Pulmonary artery endothelial cell (primary cell): ENCODE measurements at places on chromosomes 5 and 9. TPM values are rescaled to one million over a fixed set of nuclear protein-coding genes. Genes with fewer than 3 reads are reported as not detected.

The STRBP gene
- total RNA-seq = 9.2 and 14.3 TPM in 2 replicates

The RGMB gene
- 21.4 and 37.2 TPM in 2 replicates for total RNA-seq

DNA sequence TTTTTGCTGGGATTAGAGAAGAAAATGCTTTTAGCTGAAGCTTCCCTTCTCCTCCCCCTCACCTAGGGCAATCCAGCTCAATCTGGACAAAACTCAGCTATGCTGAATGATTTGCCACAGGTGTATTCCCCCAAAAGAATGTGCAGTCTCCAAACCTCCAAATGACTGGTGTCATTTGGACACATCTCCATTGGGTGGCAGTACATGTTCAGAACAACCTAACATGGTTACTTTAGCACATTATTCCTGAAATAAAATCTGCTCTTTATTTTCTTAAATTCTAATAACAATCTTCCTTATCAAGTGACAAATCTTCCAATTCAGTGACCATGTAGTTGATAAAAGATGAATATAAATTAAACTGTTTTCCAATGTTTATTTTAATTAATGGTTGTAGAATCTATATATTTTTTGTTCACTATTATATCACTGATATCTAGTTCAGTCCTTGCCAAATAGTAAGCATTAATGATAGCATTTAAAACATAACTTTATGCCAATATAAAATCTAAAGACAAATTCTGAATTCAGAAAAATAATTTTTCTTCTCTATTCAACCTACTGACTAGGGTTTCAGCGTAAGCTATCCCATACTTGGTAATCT is 61.3 kb upstream of the MOCS2 start:
- DNase-seq = peak; percentile 2

- DNase-seq = no peak
Measured at GRCh38 chr5:133916479-133916878, 51.9 kb downstream of the C5orf15 start.

DNA sequence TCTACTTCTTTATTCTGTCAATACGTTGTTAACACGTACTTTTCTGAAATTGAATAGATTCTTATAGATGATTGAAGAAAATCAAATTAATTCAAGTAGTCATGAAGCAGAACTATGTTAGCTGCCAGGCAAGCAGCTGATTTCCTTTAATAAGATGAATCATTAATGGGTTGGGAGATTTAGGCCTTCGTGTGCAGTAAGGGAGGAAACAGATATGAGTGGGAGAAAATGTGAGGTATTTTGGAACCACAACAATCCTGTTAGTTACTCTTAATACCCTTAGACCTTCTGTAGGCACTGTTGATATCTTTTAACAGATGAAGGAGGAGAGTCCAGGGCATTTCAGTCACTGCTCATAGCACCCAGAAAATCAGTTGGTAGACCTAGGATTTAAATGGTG is 121.0 kb downstream of the AOPEP start:
- DNase-seq = peak; percentile 52

GRCh38 chr5:150261231-150261630 is 28.3 kb downstream of the CAMK2A start:
- DNase-seq = no peak

- DNase-seq = no peak
Measured at GRCh38 chr5:3601911-3602782, 6.5 kb downstream of the IRX1 start.

DNA sequence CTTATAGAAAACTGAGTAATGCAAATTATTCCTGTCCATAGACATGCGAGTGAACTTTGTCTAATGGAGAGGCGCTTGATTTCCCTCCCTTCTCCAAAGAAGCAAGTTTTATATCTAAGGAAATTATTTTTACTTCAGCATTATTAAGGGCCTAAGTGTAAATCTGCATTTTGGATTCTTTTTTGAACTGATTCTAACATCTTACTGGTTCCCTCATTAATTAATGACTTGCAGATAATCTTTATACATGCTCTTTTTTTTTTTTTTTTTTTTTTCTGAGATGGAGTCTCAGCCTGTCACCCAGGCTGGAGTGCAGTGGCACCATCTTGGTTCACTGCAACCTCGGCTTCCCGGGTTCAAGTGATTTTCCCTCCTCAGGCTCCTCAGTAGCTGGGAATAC is 209.5 kb downstream of the TLE4 start:
- DNase-seq = no peak

DNA sequence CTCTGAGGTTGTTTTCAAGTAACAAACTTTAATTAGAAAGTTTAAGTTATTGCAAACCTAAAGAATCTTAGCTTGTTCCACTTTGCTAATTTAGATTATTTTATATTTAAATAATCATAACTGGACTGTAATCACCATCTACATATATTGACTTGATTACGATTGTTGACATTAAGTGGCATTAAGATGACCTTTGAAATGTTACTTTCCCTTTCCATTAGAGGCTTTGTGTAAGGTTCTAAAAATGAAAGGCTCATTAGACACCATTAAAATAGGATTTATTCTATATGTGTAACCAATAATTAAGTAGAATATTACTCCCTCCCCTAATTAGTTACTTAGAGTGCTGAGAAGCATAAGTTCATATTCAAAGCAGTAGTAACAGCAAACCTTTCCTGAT is 358.1 kb downstream of the GLIS3 start:
- no peak for DNase-seq
